ENCODE measurements at places on chromosomes 3 and 15.

DNA sequence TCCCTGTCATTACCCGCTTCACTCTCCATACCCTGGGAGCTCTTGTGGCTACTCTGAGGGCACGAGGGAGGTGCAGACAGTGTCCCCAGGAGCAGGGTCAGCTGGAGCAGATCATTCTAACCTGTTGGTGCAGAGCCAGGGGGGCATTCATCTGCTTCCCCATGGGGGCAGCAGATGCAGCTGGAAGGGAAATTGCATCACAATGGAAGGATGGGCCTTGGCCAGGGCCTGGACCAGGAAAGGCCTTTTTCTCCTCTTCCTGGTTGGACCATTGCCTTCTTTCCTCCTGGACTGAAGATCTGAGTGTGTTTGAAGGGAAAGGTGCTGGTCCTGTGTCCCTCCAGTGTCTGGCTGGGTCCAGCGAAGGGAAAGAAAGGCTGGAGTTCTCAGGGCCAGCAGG, 55.7 kb downstream of the EPHB1 start:
- DNase-seq: no peak

- DNase-seq: no peak
Observed at GRCh38 chr3:117144853-117145252, 435.3 kb downstream of the TUSC7 start.

DNA sequence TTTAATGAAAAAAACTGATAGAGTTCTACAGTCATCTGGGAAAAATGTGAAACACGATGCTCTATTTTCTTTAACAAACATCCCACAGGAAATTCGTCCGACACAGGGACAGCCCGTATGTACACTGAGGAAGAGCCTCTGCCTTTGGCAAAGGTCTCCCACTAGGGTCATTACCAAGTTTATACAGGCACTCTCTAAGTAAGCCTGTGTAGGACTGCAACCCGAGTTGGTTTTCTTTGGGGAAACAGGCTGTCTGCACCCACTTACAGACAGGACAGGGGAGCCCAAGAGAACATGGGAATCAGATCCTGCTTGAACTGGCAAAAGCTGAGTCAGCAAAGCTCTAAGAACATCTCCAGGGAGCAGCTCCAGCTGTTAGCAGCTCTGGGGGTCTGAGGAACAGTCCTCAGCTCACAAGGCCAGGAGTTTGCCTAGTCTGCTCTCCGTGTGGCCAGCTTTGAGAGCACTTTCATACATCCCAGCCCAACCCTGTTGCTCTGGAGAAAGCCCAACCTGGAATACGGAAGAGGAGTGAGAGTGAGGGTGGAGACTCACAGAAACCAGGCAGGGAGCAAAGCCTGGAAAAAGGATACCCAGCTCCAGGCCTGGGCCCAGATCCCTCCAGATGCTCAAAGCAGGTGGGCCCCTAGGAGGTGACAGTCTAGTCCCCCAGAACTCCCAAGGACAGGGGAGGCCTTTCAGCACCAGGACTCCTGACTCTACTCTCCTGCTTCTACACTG, 1.9 kb downstream of the TBC1D2B start:
- no peak for DNase-seq

- DNase-seq: no peak
Observed at GRCh38 chr3:98563661-98564281, 29.6 kb downstream of the CPOX start.

DNA sequence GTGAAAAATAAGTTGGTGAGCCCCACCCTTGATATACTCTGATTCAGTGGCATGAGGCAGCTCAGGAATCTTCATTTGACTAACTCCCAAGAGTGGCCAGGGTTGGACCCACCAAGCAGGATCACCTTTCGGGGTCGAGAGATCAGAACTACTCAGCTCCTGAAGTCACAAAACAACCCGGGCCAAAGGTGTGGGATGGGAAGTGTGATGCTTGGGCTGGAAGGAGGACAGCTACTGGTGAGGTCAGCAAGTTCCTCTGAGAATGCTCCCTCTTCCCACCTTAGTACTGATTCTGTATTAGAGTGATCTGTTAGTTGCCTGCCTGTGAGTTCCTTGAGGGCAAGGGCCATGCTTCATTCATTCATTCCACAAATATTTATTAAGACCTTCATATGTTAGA, 15.1 kb downstream of the ESYT3 start:
- DNase-seq: no peak

- no peak for DNase-seq
Observed at GRCh38 chr3:133083395-133083794, 45.2 kb downstream of the TMEM108 start.

DNA sequence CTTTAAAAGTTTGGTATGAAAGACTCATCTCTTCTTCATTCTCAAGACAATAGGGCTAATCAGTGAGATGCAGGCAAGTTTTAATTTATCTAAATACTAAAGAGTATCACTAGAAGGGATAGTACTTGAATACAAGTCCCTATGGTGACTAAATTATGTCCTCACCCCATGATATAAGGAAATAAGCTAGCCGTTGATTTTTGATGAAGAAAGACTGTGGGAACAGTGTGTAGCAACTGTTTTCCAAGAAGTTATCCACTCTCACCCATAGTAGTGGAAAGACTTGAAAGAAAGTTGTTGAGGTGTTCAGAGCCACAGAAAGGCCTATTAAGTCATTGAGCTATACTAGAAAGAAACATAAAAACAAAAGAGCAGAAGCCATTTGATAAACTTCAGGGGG, 36.7 kb downstream of the PIK3CA start:
- DNase-seq: no peak

- no peak for DNase-seq
Observed at GRCh38 chr15:87816811-87817210, 439.7 kb downstream of the NTRK3 start.

DNA sequence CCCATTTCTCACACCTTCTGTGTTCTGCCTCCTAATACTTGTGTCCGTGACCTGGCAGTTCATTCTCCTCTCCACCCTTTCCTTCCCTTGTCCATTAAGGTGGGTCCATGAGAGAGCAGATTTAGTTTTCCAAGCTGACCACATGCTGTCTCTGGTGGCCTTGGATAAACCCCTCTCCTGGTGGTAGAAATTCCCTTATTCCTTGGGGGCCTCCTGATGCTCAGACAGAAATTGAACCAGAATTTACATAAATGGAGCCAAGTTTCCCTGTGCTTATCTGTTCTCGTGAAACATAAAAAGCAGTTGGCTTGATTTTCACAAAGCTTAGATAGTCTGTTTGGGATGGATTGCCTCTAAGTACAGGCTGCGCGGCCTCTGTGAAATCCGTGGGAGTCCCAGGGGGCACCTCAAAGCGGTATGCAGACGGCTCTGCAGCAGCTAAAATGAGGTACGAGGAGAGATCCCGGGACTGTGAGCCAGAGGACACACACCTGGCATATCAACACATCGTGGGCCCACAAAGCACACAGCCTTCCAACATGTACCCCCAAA, 101.0 kb upstream of the NMNAT3 start:
- DNase-seq: no peak

GRCh38 chr15:98121536-98121935, 161.0 kb downstream of the ARRDC4 start:
- no peak for DNase-seq
